Activated CD4-positive, alpha-beta T cell treated with anti-CD3 and anti-CD28 coated beads for 1 hour (primary cell): ENCODE measurements at places on chromosomes 7 and 10.

- DNase-seq, result no peak
These were observed 98.0 kb downstream of the NPY start for GRCh38 chr7:24381894-24382505.

GRCh38 chr10:100014071-100014762 is 4.5 kb upstream of the DNMBP start:
- no peak for DNase-seq

DNA sequence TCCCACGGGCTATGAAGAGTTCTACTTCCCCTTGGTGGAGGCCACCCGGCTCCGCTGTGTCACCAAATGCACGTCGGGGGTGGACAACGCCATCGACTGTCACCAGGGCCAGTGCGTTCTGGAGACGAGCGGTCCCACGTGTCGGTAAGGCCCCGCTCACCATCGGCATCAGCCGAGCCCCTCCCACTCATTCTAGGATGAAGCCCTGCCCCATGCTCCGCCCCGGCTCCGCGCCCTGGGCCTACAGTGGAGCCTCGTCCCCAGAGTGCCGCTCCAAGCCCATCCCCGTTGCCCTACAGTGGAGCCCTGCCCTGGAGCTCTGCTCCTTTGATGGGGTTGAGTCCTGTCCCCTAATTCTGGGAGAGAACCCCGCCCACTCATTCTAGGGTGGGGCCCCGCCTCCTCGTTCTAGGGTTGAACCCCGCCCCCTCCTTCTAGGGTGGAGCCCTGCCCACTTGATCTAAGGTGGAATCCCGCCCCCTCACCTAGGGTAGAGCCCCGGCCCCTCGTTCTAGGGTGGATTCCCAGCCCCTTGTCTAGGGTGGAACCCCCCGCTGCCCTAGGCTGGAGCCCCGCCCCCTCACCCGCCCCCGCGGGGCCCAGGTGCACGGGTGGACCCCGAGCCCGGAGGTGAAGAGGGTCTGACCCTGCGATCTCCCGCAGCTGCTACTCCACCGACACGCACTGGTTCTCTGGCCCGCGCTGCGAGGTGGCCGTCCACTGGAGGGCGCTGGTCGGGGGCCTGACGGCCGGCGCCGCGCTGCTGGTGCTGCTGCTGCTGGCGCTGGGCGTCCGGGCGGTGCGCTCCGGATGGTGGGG is 3.4 kb upstream of the MUC12 start:
- DNase-seq, result peak; percentile 55

DNA sequence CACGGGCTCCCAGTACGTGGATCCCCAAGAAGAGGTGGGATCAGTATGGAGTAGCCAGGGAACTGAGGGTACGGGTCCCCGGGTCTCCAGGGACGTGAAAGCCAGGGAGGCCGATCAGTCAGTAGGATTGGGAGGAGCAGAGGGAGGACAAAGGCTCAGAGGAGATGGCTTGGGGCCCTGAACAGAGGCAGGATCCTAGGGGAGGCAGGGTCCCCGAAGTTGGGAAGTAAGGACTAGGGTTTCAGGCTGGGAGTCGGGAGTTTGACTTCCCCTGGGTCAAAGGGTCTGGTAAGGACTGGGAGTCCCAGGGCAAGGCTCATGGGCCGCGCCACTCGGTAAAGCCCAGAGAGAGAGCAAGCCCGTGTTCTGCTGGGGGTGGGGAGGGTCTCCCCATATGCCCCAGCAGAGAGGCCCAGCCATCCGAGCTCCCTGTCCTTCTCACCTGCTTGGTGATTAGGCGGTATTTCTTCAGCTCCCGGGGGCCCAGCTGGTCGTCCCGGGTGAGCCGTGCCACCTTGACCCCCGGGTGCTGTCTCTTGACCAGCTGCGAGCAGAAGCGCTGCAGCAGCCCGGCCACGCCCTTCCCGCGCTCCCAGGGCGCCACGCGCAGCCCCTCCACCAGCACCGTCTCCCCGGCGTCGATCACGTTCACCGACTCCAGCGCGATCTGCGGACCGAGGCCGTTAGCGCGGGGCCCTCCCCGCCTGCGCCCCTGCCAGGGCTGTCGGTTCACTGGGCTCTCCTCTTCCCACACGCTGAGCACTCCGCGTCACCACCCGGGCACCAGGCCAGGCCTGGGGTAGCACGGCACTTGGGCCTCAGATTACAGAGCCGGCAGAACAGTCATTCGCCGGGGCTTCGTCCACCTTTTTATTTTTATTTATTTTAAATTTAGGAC is 7.0 kb downstream of the NAT16 start:
- DNase-seq, result no peak

GRCh38 chr10:128209862-128210214 is 83.6 kb upstream of the MKI67 start:
- no peak for DNase-seq

DNA sequence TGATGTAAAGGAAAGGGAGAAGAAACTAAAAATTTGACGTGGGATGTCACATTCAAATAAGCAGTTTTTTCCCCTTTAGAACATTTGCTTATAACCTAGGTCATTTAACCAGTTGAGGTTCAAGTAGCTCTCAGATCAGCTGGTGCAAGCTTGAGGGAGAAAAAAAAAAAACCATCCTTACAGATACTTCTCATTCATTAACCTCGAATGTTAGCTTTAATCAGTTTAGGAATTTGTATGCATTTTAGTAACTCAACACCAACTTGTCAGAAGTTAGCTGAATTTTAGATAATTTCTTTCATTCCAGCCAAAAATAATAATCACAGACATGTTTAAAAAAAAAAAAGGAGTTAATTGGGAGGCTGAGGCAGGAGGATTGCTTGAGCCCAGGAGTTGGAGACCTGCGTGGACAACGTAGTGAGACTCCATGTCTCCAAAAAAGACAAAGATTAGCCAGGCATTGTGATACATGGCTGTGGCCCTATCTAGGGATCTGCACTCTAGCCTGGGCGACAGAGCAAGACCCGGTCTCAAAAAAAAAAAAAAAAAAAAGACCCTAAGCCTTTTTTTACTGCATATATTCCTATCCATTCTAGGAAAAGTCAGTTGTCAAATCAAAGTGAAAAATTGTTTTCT is 46.2 kb downstream of the BMPR1A start:
- no peak for DNase-seq

GRCh38 chr7:126657137-126657536 is 595.6 kb downstream of the GRM8 start:
- no peak for DNase-seq

- no peak for DNase-seq
These were observed 36.5 kb upstream of the AP5Z1 start for GRCh38 chr7:4738711-4739527.

DNA sequence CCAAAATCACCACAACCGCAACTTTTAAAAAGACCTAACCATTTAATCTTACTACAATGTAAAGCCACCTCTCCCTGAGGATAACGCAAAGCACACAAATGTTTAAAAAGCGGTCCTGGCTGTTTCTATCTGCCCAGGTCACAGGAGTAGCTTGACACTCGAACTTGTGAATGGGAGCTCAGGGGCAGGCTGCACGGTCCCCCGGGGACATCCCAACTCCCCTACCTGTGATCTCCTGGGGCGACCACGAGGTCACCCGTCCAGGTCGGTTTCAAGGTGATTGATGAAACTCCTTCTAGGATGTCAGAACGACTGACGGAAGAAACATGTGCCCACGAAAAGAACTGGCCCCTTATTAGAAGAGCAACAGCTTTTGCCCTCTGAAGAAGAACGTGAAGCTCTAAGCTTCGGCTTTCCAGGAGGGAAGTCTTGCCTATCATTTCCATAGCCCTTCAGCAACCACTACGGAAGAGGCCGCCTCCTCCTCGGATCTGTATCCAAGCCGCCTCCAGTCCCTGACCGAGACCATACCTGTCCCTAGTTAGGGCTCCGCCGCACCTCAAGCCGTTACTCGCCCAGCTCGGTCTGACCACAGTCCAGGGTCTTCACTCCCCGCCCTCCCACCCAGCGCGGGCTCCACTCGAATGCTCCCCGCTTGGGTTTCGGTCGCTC is 459 bp downstream of the CYCS start:
- no peak for DNase-seq

- no peak for DNase-seq
These were observed 8.4 kb downstream of the FOXL3 start for GRCh38 chr7:298375-298702.
